ENCODE measurements at places on chromosomes 13 and 19. TPM values are rescaled to one million over a fixed set of nuclear protein-coding genes. Genes with fewer than 3 reads are reported as not detected.

DNA sequence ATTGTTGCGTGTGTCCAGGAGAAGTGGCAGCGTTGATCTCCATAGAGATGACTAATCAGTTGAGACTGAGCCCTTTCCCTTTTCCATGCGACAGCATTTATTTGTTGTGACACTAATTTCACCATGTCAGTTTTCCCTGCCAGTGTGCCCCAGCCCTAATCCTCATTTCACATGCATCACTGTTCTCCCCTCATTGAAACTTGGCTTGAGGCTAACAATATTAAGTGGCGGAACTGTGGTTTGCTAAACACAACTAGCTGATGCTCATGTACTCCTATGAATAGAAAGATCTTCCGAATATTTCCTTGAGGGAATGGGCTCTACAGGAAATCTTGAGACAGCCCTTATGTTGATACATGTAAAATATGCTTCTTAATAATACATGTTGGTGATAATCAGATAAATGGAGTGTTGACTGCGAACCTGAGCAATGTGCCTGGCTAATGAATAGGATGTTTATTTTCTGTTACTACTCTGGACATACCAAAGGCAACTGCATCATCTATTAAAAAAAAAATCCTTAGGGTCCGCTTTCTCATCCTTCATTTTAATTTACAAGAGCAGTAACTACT is 258.6 kb downstream of the ATP8A2 start:
- no peaks in the 10 kb centered on the region for H3K36me3 ChIP-seq
- no peak overlapping the region for H3K27ac ChIP-seq
- no peaks in the 10 kb centered on the region for H3K4me1 ChIP-seq
- DNase-seq, result peak; percentile 59

GRCh38 chr13:97120976-97121375 is 101.2 kb upstream of the MBNL2 start:
- no peak for DNase-seq
- peaks cover 11% of the 10 kb centered on the region for H3K4me1 ChIP-seq
- H3K27me3 ChIP-seq, result no peaks in the 10 kb centered on the region
- H3K36me3 ChIP-seq, result no peaks in the 10 kb centered on the region

- H3K27ac ChIP-seq, result no peak overlapping the region
- no peak for DNase-seq
- H3K36me3 ChIP-seq, result peaks cover 44% of the 10 kb centered on the region
- peaks cover 13% of the 10 kb centered on the region for H3K4me1 ChIP-seq
Observed at GRCh38 chr19:45297674-45298073, 25.0 kb downstream of the CKM start.

DNA sequence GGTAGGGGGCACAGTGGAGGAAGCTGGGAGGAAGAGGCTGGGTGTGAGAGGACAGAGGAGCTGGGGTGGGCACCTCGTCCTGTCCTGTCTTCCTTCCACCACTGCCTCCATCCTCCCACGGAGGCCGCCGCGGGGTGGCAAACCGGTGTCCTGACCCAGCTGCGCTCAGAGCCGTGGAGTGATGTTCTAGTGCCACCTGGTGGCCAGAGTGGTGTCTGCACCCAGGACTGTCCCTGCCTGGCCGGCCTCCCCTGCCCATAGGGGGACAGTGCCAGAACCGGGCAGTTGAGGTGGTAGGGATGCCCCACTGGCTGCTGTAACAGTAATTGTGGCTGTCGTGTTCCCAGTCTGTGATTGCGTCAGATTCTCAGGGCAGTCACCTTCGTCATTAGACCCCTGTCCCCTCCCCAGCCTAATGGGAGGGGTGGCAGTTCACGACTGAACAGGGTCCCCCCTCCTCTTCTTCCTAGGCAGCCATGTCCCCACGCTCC is 11.1 kb upstream of the ARRDC2 start:
- H3K36me3 ChIP-seq, result no peaks in the 10 kb centered on the region
- DNase-seq, result peak; percentile 84
- H3K27ac ChIP-seq, result no peak overlapping the region

Gene DLEU7
- total RNA-seq, result 0.27 TPM

Gene XAB2
- total RNA-seq, result 23.1 TPM

DNA sequence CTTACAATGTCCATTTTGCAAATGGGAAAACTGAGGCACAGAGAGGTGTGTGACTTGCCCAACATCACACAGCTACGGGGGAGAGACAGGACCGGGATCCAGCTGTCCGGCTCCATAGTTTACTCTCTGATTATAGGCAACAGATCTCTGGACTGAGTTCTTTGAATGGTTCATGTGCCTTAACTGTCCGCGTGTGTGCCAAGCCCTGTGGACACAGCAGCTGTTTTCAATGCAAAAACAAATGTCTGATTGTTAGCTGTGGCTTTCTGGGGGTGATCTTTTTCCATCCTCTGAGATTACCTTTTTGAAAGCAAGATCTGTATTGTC is 94.1 kb downstream of the KL start:
- no peak overlapping the region for H3K4me3 ChIP-seq
- DNase-seq, result no peak
- H3K4me1 ChIP-seq, result peaks cover 16% of the 10 kb centered on the region

Gene SMIM17
- total RNA-seq, result 0.93 TPM

- no peak for DNase-seq
- no peaks in the 10 kb centered on the region for H3K4me1 ChIP-seq
- no peak overlapping the region for H3K4me3 ChIP-seq
- peaks cover 33% of the 10 kb centered on the region for H3K36me3 ChIP-seq
- no peaks in the 10 kb centered on the region for H3K27me3 ChIP-seq
- H3K27ac ChIP-seq, result no peak overlapping the region
Observed at GRCh38 chr19:40200341-40201099, 9.3 kb downstream of the MAP3K10 start.

DNA sequence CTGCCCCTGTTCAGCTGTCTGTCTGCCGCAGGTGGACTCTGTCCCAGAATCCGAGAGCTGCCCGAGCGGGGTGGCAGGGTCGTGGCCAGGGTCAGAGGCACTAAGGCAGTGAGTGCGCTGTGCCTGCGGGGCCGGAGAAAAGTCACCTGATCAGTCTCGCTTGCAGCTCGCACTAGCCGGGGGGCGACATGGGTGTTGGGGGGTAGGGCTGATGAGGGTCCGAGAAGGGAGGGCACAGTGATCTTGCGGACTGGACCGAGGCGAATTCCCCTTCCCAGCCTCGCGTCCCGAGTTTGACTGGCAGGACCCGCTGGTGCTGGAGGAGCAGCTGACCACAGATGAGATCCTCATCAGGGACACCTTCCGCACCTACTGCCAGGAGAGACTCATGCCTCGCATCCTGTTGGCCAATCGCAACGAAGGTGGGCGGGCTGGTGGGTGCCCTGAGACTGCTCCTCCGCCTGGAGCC is 627 bp downstream of the GCDH start:
- peaks cover 32% of the 10 kb centered on the region for H3K36me3 ChIP-seq
- H3K4me1 ChIP-seq, result peaks cover 18% of the 10 kb centered on the region
- H3K27ac ChIP-seq, result peak overlapping the region; percentile 78
- peaks cover 10% of the 10 kb centered on the region for H3K27me3 ChIP-seq

- H3K27me3 ChIP-seq, result no peaks in the 10 kb centered on the region
- no peak overlapping the region for H3K27ac ChIP-seq
- no peak for DNase-seq
- H3K4me1 ChIP-seq, result peaks cover 12% of the 10 kb centered on the region
- peaks cover 10% of the 10 kb centered on the region for H3K36me3 ChIP-seq
- no peak overlapping the region for H3K4me3 ChIP-seq
Observed at GRCh38 chr13:49993666-49994065, 3.2 kb upstream of the TRIM13 start.

DNA sequence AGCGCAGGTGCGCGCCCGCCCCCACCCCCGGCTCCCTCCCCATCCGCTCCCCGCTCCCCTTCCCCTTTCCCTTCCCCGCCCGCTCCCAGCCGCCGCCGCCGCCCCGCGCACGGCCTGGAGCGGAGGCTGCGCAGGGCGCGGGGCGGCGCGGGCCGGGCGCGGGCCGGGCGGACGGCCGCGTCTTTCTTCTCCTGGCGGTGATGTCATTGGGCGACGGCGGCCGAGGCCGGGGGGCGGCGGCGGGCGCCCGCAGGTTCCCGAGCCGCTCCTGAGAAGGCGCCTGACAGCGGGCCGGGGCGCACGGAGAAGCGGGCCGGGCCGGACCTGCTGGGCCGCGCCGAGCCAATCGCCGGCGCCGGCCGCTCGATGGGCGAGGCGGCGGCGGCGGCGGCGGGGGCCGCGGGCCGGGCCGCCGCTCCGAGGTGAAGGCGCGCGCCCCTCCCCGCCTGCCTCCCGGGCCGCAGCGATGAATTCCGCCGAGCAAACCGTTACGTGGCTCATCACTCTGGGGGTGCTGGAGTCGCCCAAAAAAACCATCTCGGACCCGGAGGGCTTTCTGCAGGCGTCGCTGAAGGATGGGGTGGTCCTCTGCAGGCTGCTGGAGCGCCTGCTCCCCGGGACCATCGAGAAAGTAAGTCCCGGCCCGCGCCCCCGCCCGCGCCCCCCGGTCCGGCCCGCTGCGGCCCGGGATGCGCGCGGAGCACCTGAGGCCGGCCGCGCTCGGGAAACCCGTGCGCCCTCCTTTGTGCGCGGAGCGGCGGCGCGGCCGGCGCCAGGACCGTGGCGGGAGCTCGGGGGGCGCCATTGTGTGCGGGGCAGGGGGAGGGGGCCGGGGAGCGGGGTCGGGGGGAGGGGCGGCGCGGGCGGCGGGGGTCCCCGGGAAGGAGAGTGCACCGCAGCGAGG is at the start of gene ARHGEF7:
ARHGEF7 (plus strand) TSS at position 250 of the 904 bp plus-strand sequence; CDS start at position 467, 217 bp downstream.
- H3K27me3 ChIP-seq, result peaks cover 41% of the 10 kb centered on the region
- peak; percentile 57 for DNase-seq
- H3K4me1 ChIP-seq, result peaks cover 32% of the 10 kb centered on the region
- H3K27ac ChIP-seq, result peak within 1 kb of the TSS; percentile 95
- peak within 1 kb of the TSS; percentile 69 for H3K4me3 ChIP-seq

Gene SIGLEC10
- total RNA-seq, result 0.22 TPM

- no peaks in the 10 kb centered on the region for H3K36me3 ChIP-seq
- peak; percentile 94 for DNase-seq
- no peak overlapping the region for H3K4me3 ChIP-seq
- no peaks in the 10 kb centered on the region for H3K27me3 ChIP-seq
- H3K4me1 ChIP-seq, result peaks cover 30% of the 10 kb centered on the region
Observed at GRCh38 chr13:40589285-40590109, 76.9 kb downstream of the FOXO1 start.

Gene FCER2
- 0.44 TPM for total RNA-seq

Gene SHISA2
- total RNA-seq, result 96.6 TPM

Gene CADM4
- total RNA-seq, result 7.8 TPM

DNA sequence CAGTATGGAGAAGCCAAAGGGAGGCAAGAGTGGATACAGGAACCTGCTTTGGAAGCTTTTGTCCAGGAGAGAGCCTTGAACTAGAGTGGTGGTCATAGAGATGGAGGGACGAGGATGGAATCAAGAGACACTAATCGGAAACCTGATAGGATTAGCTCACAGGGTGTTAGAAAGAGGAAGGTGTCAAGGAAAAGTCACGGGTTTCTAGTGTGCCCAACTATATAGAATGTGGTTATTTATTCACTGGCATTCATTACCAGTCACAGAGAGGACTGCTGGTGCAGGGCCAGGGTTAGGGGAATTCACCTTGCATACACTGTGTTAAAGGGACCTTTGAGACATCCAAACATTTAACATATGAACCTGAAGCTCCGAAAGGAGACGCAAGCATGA is 43.4 kb upstream of the URAD start:
- no peaks in the 10 kb centered on the region for H3K36me3 ChIP-seq
- H3K4me1 ChIP-seq, result no peaks in the 10 kb centered on the region
- H3K4me3 ChIP-seq, result no peak overlapping the region
- DNase-seq, result peak; percentile 13
- peaks cover 4% of the 10 kb centered on the region for H3K27me3 ChIP-seq

- H3K27ac ChIP-seq, result no peak overlapping the region
- no peaks in the 10 kb centered on the region for H3K4me1 ChIP-seq
- peaks cover 63% of the 10 kb centered on the region for H3K36me3 ChIP-seq
Observed at GRCh38 chr19:34225659-34226015, 28.7 kb upstream of the GARRE1 start.

Gene MEDAG
- total RNA-seq, result 9.7 TPM

Gene SLC1A6
- 0.09 TPM for total RNA-seq

GRCh38 chr13:112959701-112960542 is 9.1 kb upstream of the MCF2L start:
- no peaks in the 10 kb centered on the region for H3K36me3 ChIP-seq
- H3K27me3 ChIP-seq, result no peaks in the 10 kb centered on the region
- H3K4me1 ChIP-seq, result peaks cover 69% of the 10 kb centered on the region
- DNase-seq, result no peak
- H3K4me3 ChIP-seq, result no peak overlapping the region
- H3K27ac ChIP-seq, result peak overlapping the region; percentile 93

DNA sequence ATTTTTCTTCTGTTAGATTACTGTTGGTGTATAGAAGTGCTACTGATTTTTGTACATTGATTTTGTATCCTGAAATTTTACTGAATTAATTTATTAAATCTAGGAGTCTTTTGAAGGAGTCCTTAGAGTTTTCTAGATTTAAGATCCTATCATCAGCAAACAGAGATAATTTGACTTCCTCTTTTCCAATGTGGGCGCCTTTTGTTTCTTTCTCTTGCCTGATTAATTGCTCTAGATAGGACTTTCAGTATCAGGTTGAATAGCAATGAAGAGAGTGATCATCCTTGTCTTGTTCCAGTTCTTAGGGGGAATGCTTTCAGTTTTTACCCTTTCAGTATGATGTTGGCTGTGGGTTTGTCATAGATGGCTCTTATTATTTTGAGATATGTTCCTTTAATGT is 5.6 kb upstream of the CD33 start:
- no peak for DNase-seq
- no peaks in the 10 kb centered on the region for H3K4me1 ChIP-seq
- H3K27me3 ChIP-seq, result no peaks in the 10 kb centered on the region
- no peaks in the 10 kb centered on the region for H3K36me3 ChIP-seq
- H3K4me3 ChIP-seq, result no peak overlapping the region

DNA sequence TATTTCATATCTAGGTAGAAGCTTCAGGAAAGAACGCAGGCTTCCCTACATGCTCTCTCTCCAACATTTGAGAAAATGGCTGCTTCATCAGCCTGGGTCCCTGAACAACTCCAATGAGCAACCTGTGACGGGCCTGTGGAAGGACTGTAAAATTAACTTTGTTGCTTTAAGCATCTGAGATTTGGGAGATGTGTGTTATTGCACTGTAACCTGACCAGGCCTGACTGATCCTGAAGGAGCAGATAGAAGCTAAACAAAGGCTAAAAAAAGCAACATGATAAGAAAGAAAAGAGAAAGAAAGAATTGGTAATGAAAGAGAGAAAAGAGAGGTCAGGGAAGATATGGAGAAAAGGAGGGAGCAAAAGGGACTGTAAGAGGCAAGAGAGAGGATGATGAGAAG is 77.1 kb upstream of the MBNL2 start:
- no peak overlapping the region for H3K27ac ChIP-seq
- peaks cover 7% of the 10 kb centered on the region for H3K4me1 ChIP-seq
- H3K4me3 ChIP-seq, result no peak overlapping the region
- H3K27me3 ChIP-seq, result no peaks in the 10 kb centered on the region
- no peak for DNase-seq

Gene PABPC3
- total RNA-seq, result 0.09 TPM

Gene ATP8A2
- total RNA-seq, result 0.89 TPM
